ENCODE measurements at places on chromosomes 16 and 17.

DNA sequence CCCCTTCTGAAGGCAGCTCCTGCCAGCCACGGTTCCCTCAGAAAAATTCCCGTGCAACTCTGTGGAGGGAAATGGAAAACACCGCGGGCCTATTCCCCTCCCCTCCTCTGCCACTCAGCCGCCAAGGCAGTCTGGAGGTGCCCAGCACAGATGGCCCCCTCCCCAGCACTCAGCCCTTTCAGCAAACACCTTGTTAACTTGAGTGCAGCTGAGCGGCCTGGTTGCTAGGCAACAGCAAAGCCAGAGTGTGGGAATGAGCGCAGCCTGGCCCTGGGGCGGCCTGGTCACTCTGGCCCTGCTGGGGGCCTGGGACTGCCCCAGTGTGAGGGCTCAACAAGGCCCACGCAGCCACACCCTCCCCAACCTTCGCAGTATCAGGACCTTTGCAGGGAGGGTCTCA is 32.8 kb downstream of the CACNA1G start:
- peak; percentile 96 for DNase-seq

DNA sequence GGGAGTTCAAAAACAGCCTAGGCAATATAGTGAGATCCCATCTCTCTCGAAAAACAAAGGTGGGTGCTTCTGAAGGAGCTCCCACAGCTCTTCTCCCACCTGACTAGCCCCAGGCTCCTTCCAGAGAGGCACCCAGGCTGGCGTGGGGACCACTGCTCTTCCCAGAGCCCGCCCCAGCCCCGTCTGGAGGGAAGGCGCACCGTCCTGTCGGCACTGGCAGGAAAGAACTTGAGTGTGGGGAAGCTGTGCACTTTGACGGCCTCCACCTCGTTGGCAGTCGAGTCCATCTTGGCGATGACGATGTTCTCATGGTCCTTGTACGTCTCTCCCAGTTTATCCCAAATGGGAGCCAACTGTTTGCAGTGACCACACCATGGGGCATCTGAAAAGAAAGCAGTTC is 10.5 kb upstream of the PPP1R27 start:
- no peak for DNase-seq

- DNase-seq = no peak
These were observed 95.2 kb upstream of the SEC14L1 start for GRCh38 chr17:77045441-77046041.

DNA sequence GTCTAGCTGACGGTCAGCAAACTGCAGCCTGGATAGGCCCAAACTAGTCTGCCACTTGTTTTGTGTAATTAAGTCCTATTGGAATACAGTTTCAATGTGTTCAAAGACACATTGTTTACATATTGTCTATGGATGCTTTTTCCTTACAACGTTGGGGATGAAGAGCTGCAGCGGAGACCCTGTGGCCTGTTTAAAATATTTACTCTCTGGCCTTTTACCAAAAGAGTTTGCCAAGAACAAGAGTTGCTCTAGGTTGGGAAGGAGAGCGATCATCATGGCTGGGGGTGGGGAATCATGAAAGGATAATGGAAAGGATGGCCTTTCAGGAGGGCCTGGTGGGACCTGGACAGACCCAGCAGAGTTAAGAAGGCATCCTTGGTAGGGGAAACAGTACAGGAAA is 274.9 kb upstream of the ZFHX3 start:
- DNase-seq = no peak

DNA sequence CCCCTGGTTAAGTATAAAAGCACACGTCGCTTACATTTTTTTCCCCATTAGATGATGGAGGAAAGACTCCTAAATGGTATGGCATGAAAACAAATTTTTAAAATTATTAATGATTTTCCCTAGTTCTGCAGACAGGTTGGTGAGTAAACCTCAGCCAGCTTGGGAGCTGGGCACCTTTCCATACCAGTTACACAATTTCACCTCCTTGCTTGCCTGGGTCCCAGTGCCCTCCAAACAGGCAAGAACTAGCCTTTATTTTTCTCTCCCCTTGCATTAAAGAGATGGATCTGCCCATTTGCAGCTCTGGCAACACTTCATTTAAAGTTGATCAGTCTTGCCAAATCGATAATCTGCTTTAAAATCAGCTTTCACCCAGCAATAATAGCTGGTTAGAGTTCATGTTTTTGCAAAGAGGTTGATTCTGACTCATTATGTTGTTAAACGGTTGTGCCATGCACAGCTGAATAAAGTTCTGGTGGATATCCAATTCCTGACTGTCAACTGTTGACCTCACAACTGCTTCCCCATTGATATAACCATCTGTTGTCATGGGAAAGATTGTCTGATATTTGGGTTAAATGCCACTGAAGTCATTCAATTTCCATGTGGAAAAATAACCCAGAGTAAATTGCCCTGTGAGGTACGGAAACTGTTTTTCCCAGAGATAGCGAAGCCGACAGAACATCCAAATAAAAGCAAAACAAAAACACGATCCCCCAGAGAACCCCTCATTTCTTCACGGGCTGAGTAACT is 1.3 kb downstream of the C17orf58 start:
- no peak for DNase-seq

GRCh38 chr17:83189044-83190003 is 109.9 kb downstream of the METRNL start:
- DNase-seq = no peak

DNA sequence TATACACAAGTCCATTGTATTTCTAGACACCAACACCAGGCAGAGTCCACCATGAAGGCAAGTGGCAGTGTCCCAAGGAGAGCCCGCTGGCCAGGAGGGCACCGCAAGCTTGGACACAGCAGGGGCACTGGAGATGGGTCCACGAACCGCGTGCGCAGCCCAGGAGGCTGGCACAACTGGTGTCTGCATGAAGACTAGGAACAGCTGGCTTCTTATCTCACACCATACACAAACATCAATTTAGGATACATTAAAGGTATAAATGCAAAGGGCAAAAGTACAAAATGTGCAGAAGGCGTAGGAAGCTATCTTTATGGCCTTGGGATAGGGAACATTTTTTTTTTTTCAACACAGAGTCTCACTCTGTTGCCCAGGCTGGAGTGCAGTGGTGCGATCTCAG is 52.4 kb downstream of the ANKRD11 start:
- no peak for DNase-seq

GRCh38 chr16:86880316-86881117 is 302.2 kb downstream of the FOXL1 start:
- DNase-seq = no peak

- no peak for DNase-seq
These were observed 3.1 kb downstream of the BCAS3 start for GRCh38 chr17:60680754-60681153.

DNA sequence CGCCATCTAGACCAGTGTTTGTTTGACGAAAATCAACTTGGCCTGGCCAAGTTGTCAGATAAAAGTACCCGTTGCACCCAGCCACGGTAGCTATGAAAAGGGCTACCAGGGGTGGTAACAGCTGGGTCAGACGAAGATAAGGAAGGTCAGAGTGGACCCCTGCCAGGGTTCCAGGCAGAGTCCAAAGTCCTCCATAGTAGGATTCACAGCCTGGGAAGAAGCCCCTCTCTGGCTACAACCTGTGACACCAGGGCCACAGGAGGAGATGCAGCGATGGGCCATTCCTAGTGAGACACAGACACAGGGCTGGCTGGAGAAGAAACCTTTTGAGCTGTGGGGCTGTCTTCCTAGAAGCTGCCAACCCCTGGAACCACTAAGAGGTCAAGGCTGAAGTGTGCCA is 39.3 kb downstream of the MEAK7 start:
- no peak for DNase-seq

GRCh38 chr16:61945511-61945910 is 90.7 kb downstream of the CDH8 start:
- no peak for DNase-seq

DNA sequence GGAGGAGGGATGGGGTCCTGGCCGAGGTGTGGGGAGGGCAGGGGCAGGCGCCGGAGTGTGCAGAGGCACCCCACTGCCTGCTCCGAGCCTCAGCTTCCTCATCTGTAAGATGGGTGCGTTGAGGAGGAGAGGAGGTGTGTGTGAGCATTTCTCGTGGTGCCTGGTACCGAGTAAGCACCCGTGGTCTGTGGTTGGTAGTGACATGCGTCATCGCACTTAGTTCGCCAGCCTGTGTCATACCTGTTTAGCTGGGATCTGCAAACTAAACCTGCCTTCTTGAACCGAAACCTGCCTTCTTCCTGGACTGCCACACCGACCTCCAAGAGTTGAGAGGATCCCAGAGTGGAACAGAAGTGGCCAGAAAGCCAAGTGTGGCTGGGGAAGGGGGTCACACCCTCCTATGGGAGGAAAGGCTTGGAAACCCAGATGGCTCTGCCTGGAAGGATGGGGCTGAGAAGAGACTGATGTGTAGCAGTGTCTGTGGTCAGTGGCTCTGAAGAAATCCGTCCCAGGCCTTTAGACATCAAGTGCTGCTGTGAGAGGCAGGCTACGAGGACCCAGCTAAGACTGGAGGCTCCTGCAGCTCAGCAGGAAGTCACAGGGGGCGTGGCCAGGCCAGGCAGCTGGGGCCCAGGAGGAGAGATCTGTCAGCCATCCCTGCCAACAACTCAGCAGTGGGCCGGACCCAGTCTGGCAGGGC is 162.6 kb upstream of the PLCG2 start:
- no peak for DNase-seq

GRCh38 chr17:2777242-2777867 is 18.9 kb upstream of the RAP1GAP2 start:
- DNase-seq = peak; percentile 48

- DNase-seq = no peak
These were observed 122.6 kb upstream of the FOXF1 start for GRCh38 chr16:86387468-86388440.

DNA sequence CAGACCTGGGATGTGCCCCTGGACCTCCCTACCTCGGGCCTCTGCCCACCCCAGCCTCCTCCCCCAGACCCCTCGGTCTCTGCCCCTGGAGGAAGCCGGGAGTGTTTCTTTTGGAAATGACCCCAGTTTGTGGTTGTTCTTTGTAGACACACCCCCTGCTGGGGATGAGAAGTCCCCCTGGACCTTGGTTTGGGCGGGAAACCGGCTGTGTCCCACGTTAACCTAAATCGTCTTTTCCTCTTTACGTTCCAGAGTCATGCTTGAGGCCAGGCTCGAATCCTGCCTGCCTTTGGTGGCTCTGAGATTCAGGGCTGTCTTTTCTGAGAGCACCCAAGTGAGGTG is 116.6 kb downstream of the METRNL start:
- DNase-seq = no peak

GRCh38 chr17:78358538-78359320 is 1.1 kb downstream of the SOCS3 start:
- DNase-seq = peak; percentile 49

- DNase-seq = no peak
These were observed 16.2 kb downstream of the SLC43A2 start for GRCh38 chr17:1612400-1612799.

- DNase-seq = no peak
These were observed 856.7 kb upstream of the GOT2 start for GRCh38 chr16:59590845-59591244.

DNA sequence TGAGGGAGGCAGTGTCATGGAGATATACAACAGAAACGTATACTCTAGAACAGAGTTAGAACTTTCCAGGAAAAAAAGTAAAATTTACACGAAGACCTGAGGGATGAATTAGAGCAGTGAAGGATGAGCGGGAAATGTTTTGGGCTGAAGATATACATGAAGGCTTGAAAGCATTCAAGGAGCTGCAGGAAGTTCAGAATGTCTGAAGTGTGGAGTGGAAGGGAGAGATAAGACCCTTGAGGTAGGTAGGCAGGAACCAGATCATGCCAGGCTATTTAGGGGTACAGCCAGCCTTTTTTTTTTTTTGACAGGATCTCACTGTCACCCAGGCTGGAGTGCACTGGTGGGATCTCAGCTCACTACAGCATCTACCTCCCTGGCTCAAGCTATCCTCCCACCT is 3.2 kb upstream of the NLK start:
- no peak for DNase-seq

GRCh38 chr17:5120036-5120435 is 4.2 kb downstream of the USP6 start:
- no peak for DNase-seq

- DNase-seq = no peak
These were observed 10.5 kb upstream of the GSE1 start for GRCh38 chr16:85602402-85603202.

DNA sequence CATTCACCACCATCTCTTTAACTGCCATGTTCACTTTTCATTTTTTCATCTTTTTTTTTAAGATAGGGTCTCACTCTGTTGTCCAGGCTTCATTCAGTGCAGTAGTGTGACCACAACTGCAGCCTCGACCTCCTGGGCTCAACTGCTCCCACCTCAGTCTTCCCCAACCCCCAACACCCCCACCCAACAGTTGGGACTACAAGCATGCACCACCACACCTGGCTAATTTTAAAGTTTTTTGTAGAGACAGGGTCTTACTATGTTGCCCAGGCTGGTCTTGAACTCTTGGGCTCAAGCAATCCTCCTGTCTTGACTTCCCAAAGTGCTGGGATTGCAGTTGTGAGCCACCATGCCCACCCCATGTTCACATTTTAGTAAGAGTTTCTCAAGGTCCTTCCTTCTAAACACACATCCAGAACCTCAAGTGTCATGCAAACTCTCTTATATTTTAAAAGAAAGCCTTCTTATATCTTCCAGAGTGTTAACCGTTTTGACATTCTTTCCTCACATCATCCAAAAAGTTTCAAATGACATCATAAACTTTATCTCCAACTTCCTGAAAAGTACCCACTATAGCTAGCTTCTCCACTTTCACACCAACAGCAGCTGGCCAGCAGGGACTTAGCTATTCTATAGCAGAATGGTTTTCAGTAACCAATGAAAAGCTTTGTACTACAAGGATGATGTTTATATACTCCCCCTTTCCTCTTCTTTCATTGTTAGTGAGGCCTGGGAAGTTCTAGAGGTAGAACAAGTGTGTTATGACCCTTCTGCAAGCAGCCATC is 49.3 kb downstream of the TRAF4 start:
- DNase-seq = no peak

DNA sequence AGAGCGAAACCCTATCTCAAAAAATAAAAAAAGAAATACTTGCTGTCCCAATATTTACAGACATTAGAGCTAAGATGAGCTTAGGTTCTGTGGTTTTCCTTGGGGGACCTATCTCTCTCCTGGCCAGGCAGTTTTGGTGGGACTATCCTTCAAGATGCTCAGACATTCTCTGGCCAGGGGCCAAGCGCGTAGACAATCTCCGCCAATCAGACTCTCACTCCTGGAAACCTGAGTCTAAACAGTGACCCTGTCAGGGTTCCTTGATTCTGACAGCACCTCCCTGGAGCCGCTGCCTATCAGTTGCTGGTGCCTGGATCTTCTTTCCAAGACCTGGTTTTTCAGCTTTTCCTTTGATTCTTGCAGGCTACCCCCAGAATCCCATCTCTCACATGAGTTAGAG is 45.6 kb downstream of the EMP2 start:
- DNase-seq = no peak

Data from D721Med (cell line).